NCI-H748 treated with DMSO at 0.1 percent for 48 hours (cell line): ENCODE measurements at places on chromosomes 7 and 10.

- DNase-seq: no peak
Observed at GRCh38 chr7:4742051-4742573, 33.3 kb upstream of the AP5Z1 start.

DNA sequence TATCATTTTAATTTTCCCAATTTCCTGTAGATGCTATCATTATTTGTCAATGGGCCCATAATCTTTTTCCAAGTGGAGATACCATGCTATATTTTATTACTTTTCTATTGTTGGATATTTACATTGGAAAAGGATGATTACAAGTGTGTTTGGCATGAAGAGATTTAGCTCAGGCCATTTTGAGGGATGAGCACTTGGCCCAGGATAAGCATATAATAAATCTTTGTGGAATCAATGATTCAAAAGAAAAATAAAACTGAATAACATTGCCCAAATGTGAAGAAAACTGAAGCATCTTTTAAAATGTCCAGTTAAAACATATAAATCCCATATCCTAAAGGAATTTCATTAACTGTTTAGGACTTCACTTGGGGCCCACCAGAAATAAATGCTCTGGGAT, 260.9 kb upstream of the BMPER start:
- DNase-seq: no peak

GRCh38 chr10:127195041-127195506, 1.3 kb downstream of the INSYN2A start:
- DNase-seq: no peak

- no peak for DNase-seq
Observed at GRCh38 chr7:45869426-45869825, 3.5 kb downstream of the CCDC201 start.

DNA sequence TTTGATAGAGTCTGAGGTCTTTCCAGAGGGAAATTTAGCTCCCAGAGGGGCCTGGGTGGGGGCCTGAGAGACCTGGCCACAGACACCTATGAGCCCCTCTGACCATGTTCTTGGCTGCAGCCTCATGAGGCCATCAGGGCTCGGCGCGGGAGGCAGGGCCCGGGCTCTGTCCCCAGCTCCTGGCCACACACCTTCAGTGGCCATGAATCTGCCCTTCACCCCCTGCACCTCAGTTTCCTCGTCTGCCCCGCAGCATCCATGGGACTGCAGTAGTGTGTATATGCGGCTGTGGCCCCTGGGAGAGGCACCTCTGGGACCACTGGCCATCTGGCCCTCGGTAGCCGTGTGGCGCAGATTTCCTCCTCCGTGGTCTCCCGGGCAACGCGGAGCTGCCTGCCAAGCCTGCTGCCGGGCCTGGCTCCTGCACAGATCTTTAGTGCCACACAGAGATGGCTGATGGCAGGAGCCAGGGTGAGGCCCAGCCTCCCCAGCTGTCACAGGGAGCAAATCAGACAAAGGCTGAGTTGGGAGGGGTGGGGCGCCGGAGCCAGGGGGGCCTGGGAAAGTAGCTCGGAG, 23.6 kb upstream of the ADCYAP1R1 start:
- DNase-seq: no peak

DNA sequence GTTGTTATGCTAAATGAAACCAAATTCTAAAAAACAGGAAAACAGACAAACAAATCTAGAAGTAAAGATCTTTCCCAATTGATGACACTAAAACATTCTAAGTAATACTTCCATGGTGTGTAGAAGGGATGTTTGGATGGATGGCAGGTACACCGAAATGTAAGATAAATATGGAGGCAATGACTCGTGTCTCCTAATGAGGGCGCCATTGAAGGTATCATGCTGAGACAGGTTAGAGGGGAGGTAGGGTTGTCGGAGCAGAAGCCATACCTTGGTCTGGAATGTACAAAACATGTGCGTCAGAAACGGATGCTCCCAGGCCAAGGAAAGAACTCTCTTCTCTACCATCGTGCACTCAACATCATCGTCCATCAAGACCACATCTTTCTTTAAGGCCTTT, 101.4 kb downstream of the PRKCQ start:
- no peak for DNase-seq

- DNase-seq: no peak
Observed at GRCh38 chr7:36455646-36456045, 66.0 kb downstream of the ANLN start.

- DNase-seq: no peak
Observed at GRCh38 chr7:93238748-93239147, 6.6 kb downstream of the VPS50 start.

- no peak for DNase-seq
Observed at GRCh38 chr7:117961235-117961634, 88.0 kb upstream of the CTTNBP2 start.

- no peak for DNase-seq
Observed at GRCh38 chr7:91288208-91288824, 24.1 kb downstream of the FZD1 start.

- DNase-seq: peak; percentile 25
Observed at GRCh38 chr10:63520500-63521415, at the start of gene REEP3. Gene REEP3, plus strand, starts transcription at chr10:63521401. Its CDS starts 145 bp downstream, at chr10:63521546.

DNA sequence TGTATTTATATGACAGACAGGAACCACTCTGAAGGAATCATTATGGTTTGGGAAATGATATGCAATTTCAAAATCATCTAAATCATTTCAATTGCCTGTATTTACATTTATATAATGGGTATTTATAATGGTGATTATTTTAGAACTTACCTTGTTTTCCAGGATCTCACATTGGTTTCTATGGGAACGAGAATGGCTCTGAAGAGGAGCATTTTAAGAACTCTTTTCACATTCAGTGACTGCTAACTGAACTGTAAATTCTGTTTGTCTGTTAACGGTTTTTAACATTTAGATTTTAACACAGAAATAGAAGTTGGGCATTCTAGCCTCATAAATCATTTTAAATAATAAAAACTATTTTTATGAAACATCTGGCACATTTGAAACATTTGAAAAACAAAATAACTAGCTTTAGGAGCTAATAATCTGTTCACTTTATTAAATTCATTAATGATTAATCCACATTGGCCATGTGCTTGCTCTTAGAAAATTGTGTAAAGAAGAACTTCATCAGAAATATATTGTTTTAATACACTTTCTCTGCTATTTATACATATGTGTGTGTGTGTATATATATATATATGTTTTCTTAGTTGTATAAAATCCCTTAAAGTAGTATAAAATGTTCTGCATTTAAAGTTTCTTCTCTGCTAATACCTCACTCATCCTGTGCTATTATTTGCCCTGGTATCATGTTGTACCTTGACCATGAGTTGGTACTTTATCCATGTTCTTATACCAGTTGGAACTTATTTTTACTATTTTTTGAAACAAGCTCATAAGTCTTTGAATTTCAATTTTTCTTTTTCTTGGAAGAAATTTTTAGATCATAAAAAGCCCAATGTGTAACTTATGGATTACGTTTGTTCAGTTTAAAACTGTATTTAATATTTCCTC, 8.7 kb upstream of the SEM1 start:
- DNase-seq: no peak

DNA sequence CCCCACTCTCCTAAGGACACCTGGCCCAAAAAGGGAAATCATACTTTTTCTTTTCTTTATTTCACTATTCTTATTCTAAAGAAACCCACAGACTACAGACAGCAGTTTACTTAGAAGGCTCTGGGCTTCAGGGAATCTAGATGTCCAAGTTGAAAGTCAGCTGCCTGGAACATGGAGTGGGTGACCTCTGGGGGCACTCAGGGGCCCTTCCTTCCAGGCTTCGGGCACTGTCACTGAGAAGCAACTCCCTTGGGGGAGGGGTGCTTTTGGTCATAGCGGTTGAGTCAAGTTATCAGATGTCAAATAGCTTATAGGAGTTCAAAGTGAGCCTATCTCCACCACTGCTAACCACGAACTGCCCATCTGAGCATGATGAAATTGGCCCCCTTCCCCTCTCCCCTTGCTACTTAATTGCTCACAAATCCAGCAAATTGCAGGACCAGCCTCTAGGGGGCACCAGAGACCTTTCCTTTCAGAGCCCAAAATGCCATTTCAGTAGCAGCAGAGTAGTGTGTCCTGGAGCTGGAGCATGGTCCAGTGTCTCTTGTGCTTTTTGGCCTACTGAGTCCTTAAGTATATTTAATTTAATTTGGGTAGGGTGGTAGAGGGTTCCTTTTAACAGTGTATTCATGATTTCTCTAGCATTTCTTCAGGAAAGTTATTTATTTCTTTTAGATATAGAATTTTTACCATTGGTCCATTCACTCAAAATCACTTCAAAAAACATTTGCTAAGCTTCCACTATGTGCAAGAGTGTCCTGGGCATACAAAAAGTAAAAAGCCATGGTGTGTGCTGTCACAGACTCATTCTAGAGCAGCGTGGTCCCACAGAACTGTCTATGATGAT, 463.8 kb downstream of the KCNMA1 start:
- DNase-seq: peak; percentile 8

- no peak for DNase-seq
Observed at GRCh38 chr7:158401295-158401694, 186.3 kb downstream of the PTPRN2 start.

GRCh38 chr10:14700546-14700945, 74.2 kb downstream of the FAM107B start:
- DNase-seq: no peak

- DNase-seq: no peak
Observed at GRCh38 chr7:113810080-113810744, 108.6 kb downstream of the PPP1R3A start.

DNA sequence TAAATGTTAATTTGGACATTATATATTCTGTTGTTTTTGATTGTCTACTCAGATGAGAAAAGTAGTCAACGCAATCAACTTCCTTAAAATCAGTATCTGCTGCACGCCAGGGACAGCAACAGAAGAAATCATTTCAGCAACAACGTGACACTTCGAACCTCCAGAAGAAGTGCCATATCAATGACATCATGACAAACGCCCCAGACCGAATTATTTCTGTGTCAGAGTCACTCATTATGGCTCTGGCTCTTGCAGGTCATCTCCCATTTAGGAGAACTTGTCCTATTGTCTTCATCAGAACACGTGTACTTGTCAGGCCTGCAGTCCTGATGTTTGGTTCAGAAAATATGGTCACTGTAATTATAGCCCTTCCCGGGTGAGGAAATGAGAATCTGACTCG, 276.3 kb downstream of the ADARB2 start:
- no peak for DNase-seq

- DNase-seq: no peak
Observed at GRCh38 chr10:52895059-52895458, 122.5 kb upstream of the MBL2 start.
